ENCODE measurements at places on chromosomes 7 and 10. TPM values are rescaled to one million over a fixed set of nuclear protein-coding genes. Genes with fewer than 3 reads are reported as not detected.

GRCh38 chr7:76151932-76152331 is 49.8 kb upstream of the SRRM3 start:
- DNase-seq, result no peak

GRCh38 chr10:132351611-132352010 is 19.6 kb downstream of the LRRC27 start:
- no peak for DNase-seq

Gene EXOSC1
- 47.9 TPM for total RNA-seq

DNA sequence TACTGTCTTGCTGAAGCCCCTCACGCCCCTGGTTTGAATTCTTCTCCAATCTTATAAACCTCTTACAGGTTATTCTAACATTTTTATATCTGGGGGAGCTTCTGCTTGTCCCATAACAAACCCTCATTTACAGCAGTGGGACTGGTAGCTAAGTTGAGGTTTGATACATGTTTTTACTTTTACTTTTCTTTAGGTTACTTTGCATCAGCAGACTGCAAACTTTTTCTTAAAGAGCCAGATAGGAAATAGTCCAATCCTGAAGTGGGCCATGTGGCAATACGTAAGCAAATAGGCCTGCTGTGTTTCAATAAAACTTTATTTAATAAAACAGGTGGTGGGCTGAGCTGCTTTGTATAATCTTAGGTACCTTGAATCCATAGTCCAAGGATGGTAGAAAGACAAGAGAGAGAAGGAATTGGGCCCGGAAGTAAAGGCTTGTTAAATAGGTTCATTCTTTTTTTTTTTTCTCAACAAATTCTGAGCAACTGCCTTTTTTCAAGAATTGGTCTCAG is 27.3 kb downstream of the RAB18 start:
- no peak for DNase-seq

Gene ANKRD61
- 0.11 TPM for total RNA-seq

GRCh38 chr10:21944727-21945386 is 58.7 kb downstream of the DNAJC1 start:
- DNase-seq, result no peak

DNA sequence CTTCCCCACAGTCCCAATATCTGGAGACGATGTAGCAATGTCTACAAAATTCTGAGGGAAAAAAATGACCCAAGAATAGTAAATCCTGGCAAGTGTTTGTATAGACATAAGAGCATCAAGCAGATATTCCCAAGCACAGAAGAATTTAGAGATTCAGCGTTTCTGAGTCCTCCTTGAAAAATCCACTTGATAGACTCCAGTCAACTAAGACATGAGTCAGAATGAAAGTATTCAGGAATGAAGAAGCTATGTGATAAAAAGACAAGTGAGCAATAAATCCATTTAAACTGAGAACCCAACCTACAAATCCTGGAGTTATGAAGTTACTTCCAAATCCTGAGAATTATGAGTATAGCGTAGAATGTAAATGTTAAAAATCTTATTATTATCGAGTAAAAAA is 86.1 kb upstream of the NPY start:
- DNase-seq, result no peak

DNA sequence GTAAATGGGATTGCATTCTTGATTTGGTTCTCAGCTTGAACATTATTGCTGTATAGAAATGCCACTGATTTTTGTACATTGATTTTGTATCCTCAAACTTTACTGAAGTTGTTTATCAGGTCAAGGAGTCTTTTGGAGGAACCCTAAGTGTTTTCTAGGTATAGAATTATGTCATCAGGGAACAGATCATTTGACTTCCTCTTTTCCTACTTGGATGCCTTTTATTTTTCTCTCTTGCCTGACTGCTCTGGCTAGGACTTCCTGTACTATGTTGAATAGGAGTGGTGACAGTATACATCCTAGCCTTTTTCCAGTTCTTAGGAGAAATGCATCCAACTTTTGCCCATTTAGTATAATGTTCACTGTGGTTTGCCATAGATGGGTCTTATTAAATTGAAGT is 48.8 kb downstream of the ANXA8 start:
- DNase-seq, result no peak

DNA sequence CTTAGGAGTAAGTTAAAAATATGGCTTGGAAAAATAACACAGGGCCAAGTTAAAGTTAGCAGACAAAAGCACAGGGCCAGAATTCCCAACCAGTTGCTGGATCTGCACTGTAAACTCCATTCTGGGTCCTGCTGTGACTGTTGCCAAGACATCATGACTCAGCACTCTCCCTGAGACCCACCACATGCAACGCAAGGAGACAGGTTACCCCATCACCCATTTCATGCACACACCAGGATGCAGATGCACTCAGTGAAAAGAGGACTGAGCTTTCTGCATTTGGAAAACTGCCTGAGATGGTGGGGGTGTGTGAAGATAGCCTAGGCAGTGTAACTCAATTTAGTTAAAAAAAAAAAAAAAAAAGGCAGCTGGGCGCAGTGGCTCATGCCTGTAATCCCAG is 97.6 kb upstream of the ZNF438 start:
- DNase-seq, result no peak

- no peak for DNase-seq
Measured at GRCh38 chr7:30070052-30070451, 41.8 kb downstream of the PLEKHA8 start.

DNA sequence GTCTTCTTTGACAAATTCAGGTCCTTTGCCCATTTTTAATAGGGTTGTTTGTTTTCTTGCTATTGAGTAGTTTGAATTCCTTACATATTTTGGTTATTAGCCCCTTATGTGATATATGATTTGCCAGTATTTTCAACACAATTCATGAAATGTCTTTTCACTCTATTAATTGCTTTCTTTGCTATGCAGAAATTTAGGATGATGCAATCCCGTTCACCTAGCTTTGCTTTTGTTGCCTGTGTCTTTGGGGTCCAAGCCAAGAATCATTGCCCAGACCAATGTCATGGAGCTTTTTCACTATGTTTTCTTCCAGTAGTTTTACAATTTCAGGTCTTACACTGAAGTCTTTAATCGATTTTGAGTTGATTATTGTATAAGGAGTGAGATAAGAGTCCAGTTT is 154.5 kb downstream of the PAXIP1 start:
- no peak for DNase-seq

- DNase-seq, result no peak
Measured at GRCh38 chr7:140990193-140990962, 24.4 kb downstream of the MRPS33 start.

Gene GCK
- 4.8 TPM for total RNA-seq

DNA sequence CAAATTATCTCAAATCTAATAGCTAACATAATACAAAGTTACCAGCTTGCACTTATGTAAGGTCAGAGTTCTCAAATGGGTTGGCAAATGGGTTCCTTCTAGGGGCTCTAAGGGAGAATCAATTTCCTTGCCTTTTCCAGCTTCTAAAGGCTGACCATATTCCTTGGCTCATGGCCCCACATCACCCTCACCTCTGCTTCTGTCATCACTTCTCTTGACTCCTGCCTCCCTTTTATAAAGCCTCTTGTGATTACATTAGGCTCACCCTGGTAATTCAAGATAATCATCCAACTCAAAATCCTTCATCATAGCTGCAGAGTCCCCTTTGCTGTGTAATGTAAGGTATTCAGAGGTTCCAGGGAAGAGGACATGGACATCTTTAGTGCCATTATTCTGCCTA is 42.1 kb downstream of the CHN2 start:
- DNase-seq, result no peak

GRCh38 chr10:77586719-77587415 is 50.7 kb downstream of the KCNMA1 start:
- DNase-seq, result no peak

Gene SGPL1
- 50.3 TPM for total RNA-seq

DNA sequence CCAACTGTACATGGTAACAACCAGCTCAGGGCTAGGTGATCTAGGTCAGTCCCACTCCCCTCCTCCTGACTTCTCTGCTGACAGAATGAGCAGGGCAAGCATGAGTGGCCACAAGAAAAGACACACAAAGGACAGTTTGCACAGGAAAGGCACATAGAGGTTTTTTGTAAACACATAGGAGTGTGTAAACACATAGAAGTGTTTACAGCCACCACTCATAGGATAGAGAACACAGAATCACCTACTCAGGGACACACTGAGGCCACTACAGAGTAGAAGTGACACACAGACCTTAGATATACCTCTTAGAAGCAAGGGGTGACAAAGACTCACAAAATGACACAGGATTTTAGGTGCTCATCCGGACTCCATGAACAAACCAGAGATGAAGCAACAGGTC is 19.0 kb downstream of the NUDCD3 start:
- DNase-seq, result no peak

GRCh38 chr7:36062154-36062815 is 90.8 kb upstream of the EEPD1 start:
- peak; percentile 33 for DNase-seq

DNA sequence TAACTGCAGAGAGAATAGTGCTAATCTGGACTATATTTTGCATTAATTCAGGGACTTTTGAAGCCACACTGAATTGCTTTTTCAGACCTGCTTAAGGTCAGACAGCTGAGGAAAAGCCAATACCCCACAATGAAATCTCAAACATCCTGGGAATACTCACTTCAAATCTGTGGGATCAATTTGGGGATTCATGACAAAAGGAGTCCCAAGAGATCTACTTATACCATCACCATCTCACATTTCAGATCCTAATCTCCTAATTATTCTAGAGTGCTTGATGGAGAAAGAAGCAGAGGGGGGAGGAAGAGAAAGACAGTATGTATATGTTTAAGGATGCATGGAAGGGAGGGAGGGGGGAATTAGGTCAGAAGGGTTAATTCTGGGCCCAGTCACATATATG is 202.2 kb downstream of the CACNA2D1 start:
- no peak for DNase-seq

DNA sequence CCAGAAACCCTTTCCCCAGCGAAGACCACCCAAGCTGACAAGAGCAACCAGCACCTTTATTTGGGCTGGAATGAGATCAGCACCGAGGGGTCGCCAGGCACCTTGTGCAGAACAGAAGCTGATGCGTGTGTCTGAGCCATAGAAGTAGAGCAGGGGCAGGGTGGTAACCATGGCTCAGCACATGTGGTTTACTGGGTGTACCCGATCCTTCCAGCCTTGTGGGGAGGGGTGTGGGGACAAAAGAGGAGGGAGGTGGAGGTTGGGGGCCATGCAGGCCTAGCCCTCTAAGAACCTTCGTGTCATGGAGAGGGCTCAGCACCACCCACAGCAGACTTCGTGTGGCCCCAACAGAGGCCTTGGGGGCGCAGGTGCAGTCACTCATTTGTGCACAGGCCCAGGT is 84.0 kb upstream of the GTF2I start:
- DNase-seq, result no peak

- DNase-seq, result no peak
Measured at GRCh38 chr10:88205842-88206446, 342.5 kb downstream of the PTEN start.

Gene NEUROG3
- not detected for total RNA-seq

GRCh38 chr10:63780101-63780500 is 258.9 kb downstream of the REEP3 start:
- peak; percentile 15 for DNase-seq

DNA sequence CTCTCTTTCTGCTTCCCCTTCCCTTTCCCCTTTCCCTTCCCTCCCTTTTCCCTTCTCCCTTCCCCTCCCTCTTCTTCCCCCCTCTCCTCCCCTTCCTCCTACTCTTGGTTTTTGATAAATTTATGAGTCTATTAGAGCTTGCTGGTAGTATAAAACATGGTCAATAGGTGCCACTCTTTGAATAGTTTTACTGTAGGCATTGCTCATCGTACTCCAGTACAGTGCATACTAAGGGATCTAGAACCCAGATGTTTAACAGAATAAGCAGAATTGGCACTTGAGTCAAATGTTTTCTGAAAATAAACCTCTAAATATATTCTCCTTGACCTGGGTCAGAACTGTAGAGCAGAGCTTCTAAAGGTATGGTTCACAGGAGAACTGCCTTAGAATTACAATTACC is 126.7 kb downstream of the SORCS3 start:
- no peak for DNase-seq

DNA sequence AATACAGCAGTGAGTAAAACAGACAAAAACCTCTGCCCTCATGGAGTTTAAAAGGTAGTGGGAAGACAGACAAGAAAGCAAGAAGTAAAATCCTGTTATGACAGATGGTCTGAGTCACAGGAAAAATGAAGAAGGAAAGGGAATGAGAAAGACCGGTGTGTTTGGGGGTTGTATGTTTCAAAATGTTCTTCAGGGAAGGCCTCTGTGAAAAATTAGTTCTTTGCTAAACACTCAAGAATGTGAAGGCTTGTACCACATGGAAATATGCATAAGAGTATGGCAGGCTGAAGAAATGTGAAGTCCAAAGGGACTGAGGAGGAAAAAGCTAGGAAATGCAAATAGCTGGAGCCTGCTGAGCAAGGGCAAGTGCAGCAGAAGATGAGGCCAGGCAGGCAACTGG is 315.9 kb upstream of the SEMA3A start:
- no peak for DNase-seq

Data from spinal cord (tissue), 10 donors.